Upper lobe of left lung (tissue), 6 donors: ENCODE measurements at places on chromosomes 2 and 18. TPM values are rescaled to one million over a fixed set of nuclear protein-coding genes. Genes with fewer than 3 reads are reported as not detected.

RAB6C gene
- not detected for total RNA-seq

KCNK3 gene
- 15.4 TPM for total RNA-seq

DNA sequence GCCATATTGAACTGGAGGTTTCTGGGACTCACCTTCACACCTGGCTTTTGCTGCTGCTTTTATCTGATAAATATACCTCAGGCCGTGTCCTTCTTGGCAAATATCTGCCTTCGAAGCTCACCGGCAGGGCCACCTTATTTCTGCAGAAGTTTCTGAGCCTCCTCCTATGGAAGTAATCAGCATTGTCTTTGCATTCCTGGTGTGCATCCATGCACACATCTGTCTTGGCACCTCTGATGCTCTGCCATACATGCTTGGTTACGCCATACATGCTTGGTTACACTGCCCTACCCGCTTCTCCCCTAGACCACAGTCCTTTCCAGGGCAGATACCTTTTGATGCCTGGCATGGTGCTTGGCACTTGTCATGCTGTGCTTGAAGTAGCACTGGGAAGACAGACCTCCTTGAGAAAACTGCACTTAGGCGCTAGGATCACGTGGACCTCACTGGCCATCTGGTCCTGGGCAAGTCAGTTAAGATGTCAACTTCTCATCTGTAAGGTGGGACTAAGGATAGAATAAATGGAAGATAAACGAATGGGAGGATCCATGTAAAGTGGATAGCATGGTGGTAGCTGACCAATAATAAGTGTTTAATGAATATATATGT lies 66.8 kb downstream of the ZNF236 start:
- DNase-seq: no peak

LAPTM4A gene
- total RNA-seq: 47.9 TPM

GNLY gene
- total RNA-seq: 16.4 TPM

- DNase-seq: no peak
These were observed 250.0 kb downstream of the SMAD2 start for GRCh38 chr18:47680488-47680887.

- DNase-seq: no peak
These were observed 59.9 kb downstream of the TNP1 start for GRCh38 chr2:216799873-216800431.

IL37 gene
- not detected for total RNA-seq

DNA sequence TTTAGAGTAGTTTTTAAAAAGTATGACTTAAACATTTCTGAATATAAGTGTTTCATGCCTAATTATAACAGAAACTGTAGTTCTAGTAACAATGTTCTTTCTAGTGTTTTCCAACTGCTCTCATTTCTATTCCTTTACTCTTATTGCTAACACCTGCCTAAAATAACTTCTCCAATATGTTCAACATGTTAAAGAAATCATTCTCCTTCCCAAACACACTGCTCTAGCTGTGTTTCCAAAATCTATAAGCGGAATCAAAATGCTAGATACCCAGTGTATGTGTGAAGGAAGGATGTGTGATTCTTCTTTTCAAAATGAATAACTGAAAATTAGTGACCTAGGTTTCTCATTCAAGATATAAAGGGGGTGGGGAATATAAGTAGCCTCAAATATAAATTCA lies 89.1 kb downstream of the ATAD2B start:
- DNase-seq: no peak

- no peak for DNase-seq
These were observed 172.8 kb downstream of the NRXN1 start for GRCh38 chr2:50859110-50859509.

DNA sequence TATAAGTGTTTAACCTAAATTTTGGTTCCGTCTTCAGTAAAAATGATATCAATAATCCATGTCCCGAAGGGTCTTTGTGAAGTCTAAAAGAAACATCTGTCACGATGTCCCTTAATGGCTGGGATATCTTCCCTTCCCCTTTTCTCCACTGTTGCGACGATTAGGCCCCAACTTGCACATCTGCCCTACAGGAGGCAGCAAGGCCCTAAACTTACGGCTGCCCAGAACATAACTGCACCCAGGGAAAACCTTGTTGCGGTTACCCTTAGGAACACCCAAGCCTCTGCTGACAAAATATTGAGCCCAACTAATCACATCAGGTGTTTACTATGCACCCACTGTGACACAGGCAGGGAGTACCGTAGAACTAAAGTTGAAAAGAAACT lies 1.3 kb upstream of the SMAD2 start:
- no peak for DNase-seq

- DNase-seq: no peak
These were observed 24.7 kb downstream of the ATAD2B start for GRCh38 chr2:23901966-23902846.
